ENCODE measurements at places on chromosomes 7 and 10.

- DNase-seq = no peak
Measured at GRCh38 chr7:4919969-4920766, 36.7 kb upstream of the RADIL start.

GRCh38 chr10:80512031-80512526, 25.6 kb upstream of the SH2D4B start:
- DNase-seq = no peak

DNA sequence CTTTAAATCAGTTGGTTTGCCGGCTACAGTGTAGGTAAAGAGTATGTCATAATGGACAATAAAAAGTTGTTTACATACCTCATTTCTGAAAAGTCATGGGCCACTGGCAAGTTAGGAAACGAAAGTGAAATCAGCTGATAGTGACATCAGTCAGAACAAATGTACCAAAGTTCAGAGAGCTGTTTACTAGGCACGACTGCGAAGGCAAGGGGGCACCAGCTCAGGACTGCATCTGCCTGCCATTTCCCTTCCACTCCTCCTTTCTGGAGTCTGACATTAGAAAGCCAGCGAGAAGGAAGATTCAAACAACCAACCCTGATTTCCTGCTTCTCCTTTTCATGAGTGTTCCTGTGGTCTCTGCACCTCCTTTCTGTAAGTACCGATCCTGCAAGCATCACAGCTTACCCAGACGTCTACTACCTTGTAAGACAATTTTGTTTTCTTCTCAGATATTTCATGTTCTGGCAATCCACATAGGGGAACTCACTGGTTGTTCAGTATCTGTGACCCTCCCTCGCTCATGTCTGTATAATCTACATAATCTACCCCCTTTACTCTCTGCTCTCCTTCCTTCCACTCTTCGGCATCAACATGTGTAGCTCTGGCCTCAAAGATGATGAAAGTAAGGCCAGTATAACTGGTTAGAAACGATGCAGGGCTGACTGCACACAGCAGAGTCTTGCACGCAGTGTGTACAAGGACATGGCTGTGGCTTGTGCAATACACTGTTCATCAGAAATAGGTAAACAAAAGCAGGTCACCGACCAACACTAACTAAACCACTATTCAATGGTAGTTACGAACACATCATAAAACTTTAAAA, at the start of gene TMEM140:
TMEM140 (plus strand) TSS at position 174 of the 823 bp plus-strand sequence. CDS start 16,370 bp downstream, outside the sequence.
- peak; percentile 54 for DNase-seq

DNA sequence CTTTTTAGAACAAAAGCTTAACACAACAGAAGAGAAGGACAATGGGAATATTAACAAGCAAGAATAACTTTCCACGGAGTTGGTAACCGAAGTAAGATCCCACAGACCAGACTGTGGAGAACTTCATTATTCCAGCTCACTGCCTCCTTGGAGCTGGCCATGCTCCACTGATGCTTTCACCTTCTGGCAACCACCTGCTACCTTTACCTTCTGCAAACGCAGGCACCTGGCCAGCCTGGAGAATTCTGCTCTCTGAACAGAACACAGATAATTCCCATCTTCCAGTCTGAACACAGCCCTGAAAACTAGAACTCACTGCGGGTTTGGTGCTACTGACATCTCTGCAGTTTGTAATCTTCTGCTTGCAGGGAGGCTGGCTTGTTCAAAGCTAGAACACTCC, 66.5 kb downstream of the JAZF1 start:
- DNase-seq = no peak

DNA sequence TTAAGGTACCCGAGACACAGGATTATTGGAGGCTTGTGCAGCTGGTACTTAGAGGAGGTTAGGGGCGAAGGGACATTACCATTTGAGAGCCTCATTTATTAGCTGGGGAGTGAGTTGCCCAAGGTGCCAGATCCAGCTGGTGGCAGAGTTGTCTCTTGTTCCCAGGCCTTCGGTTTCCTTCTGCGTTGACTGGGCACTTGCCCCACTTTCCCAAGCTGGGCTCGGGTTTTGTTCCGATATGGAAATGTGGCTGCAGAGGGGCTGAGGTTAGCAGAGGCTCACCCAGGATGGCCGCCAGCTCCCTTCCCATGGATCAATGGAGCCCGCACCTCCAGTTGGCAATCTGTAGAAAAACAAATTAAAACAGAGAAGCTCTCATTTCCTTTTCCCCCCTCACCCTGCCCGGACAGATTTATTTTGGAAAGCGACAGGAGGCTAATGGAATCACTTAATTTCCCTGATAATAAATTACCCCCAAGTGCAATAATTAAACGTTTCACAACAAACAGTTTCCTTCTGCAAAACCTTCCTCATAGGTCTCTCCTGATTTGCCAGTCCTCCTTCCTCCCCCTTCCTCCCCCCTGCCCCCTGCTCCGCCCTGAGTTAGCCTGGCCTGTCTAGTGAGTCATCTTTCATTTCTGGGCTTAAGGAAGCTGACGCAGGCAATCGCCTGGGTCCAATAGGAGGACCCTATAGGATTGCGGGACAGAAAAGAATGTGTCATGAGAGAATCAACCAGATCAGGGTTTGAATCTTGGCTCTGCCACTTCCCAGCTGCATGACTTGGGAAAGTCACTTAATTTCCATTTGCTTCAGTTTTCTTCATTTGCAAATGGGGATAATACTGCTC, 51.7 kb downstream of the ADRA2A start:
- DNase-seq = peak; percentile 55

DNA sequence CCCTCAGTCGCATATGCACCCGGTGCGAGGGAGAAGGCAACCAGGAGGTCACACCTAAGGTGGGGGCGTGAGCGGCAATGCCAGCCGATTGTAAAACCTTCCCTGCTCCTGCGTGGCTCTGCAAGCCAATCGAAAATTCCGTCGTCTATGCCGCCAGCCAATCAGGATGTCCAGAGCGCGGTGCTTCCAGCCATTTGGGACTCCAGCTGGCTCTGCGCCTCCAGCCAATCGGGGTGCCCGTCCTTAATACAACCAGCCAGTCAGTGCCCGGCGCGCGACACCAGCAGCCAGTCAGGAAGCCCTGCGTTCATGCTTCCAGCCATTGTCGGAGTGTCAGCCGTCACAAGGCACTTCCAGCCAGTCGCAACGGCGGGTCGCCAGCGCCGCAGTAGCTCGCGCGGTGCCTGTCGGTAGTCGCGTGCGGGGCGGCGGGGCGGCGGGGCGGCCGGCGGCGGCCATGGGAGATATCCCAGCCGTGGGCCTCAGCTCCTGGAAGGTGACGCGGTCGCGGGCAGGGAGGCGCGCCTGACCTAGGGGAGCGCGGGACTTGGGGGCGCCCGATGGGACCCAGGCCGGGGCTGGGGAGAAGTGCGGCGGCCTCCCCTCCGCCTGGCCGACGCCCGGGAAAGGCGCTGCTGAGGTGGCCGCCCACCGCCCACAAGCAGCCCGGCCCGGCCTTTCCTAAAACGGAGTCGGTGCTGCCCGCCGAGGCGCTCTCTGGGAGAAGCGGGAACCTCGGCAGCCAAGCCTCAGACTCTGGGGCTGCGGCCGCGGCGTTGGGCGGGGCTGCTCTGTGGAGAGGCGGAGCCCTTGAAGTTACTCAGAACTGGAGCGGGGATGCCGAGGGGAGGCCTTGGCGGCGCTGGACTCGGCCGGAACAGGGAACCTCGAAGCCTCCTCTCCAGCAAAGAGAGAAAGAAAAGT, at the start of gene AKR1E2:
AKR1E2 (plus strand) TSS at position 340 of the 924 bp plus-strand sequence; CDS start at position 458, 118 bp downstream.
- DNase-seq = peak; percentile 91

- DNase-seq = no peak
Measured at GRCh38 chr10:33153251-33153967, 181.1 kb downstream of the NRP1 start.

DNA sequence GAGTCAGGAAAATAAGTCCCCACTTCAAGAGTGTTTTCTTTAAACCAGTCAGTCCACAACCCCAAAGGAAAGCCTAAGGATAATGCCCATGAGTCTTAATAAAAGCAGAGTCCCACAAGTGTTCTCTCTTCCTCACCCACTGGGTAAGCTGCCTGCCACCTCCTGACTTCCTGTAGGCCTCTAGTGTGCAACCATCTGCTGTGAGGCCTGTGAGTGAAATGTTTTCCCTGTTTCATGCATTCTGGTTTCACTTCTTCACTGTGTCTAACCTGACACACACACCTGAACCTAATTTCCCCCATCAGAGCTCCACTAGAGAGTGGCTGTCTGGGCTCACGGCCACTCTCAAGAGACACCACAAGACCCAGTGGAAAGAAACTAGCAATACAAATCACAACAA, 38.9 kb upstream of the GDF10 start:
- DNase-seq = no peak

DNA sequence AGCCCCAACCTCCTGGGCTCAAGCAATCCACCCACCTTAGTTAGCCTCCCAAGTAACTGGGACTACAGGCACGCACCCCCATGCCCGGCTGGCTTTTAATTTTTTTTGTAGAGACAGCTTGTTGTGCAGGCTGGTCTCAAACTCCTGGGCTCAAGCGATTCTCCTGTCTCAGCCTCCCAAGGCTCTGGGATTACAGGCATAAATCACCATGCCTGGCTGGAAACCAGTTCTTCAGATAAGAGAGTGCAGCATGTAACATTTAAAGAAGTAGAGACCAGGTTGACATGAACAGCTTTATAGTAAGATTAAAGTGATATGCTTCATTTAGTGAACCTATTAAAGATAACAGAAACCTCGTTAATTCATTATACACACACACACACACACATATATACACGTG, 167.9 kb upstream of the KAT6B start:
- DNase-seq = no peak

- DNase-seq = no peak
Measured at GRCh38 chr10:48577158-48577557, 27.7 kb downstream of the ARHGAP22 start.

- no peak for DNase-seq
Measured at GRCh38 chr7:22896917-22897316, 74.3 kb upstream of the TOMM7 start.

DNA sequence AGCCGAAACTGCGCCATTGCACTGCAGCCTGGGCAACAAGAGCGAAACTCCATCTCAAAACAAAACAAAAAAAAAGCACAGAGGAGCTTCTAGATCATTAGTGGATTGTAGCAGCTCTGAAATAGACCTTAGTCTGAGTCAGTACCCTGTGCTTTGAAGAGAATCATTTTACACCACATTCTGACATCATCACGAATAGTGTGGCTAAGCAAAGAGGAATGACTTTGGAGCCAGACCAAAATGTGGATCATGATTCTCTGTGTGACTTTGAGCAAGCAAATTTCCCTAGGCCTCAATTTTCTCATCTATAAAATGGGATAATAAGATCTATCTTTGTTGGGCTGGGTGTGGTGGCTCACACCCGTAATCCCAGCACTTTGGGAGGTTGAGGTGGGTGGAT, 618.9 kb downstream of the CALN1 start:
- peak; percentile 71 for DNase-seq

DNA sequence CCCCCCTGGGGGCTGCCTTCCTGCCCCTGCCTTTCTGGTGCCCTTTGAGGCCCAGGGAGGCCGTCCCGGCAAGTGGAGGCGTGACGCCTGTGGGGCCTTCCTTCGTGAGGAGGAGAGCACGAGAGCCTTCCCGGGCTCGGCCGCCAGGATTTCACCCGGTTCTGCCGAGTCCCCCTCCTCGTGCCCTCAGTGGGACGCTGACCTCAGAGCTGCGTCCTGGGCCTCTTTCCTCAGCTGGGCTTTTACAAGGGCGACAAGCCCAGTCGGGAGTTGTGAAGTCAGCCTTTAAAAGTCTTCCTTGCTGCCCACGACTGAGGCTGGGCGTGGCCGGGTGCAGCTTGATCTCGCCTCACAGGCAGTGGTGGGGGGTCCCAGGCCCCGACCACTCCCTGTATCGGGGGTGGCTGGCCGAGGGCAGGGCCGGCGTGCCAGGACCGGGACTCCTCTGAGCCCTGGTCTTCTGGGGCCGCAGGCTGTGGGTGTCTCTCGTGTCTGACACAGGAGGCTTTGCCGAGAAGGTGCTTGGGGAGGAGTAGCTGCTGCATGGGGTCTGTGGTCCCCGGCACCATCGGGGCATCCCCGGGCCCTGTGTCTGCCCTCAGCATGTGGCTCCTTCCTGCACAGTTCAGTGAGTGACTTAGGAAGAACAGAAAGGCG, 41.8 kb downstream of the FAM20C start:
- DNase-seq = peak; percentile 54

GRCh38 chr7:95859429-95859828, 87.1 kb downstream of the DYNC1I1 start:
- DNase-seq = peak; percentile 84

DNA sequence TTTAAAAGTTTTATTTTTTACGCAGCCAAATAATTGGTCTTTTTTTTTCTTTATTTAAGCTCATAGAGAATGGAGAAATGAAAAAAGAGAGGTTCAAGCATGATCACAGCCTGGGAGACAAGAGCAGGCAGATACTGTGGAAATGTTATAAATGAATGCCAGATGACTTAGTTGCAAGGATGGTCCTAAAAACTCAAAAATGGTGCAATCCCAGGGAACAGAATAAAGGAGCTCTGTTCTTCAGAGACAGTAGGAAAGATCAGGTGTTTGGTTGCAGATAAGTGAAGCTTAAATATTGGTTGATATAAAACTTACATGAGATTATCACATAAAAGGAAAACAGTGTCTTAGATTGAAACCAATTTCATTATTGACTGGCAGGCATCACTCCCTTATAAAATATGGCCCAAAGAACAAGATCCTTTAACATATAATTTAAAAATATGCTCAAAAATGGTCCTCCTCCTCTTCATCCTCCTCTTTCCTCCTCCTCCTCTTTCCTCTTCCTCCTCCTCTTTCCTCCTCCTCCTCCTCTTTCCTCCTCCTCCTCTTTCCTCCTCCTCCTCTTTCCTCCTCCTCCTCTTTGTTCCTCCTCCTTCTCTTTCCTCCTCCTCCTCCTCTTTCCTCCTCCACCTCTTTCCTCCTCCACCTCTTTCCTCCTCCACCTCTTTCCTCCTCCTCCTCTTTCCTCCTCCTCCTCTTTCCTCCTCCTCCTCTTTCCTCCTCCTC, 18.6 kb downstream of the GNAT3 start:
- no peak for DNase-seq

GRCh38 chr7:605661-606450, 86.2 kb upstream of the PDGFA start:
- no peak for DNase-seq

DNA sequence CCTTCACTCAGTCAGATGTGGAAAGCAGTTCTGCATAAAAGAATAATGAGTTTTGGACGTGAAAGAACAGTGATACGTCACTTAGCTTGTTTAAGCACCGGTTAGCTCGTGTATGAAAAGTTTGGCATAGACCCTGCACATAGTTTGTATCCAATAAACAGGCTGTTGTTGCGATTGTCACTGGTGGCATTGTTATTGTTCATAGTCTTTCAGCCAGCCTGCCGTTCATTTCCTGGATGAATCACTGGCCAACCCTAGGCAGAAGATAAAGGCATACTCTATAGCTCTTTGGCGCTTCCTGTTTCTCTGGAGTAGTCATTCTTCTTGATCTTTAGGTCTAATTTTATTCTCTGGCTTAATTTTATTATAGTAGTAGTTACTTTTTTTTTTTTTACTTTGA, 57.8 kb upstream of the ANKRD30A start:
- DNase-seq = no peak

GRCh38 chr10:6202684-6203330, at the start of gene PFKFB3:
PFKFB3 (plus strand) TSS chr10:6202932; CDS start chr10:6203261, 329 bp downstream.
- peak; percentile 95 for DNase-seq

- no peak for DNase-seq
Measured at GRCh38 chr7:98551611-98552273, 65.3 kb upstream of the NPTX2 start.

GRCh38 chr7:138243430-138243829, 167.2 kb downstream of the AKR1D1 start:
- peak; percentile 25 for DNase-seq

- no peak for DNase-seq
Measured at GRCh38 chr7:27665531-27665930, 2.8 kb upstream of the HIBADH start.

- no peak for DNase-seq
Measured at GRCh38 chr10:10855151-10855581, 162.5 kb upstream of the CELF2 start.

GRCh38 chr10:103933557-103934121, 15.7 kb upstream of the STN1 start:
- DNase-seq = no peak

GRCh38 chr7:114242992-114243507, 171.6 kb upstream of the FOXP2 start:
- DNase-seq = peak; percentile 41

All from astrocyte of the spinal cord (primary cell).